ENCODE measurements at places on chromosomes 2 and 18.

DNA sequence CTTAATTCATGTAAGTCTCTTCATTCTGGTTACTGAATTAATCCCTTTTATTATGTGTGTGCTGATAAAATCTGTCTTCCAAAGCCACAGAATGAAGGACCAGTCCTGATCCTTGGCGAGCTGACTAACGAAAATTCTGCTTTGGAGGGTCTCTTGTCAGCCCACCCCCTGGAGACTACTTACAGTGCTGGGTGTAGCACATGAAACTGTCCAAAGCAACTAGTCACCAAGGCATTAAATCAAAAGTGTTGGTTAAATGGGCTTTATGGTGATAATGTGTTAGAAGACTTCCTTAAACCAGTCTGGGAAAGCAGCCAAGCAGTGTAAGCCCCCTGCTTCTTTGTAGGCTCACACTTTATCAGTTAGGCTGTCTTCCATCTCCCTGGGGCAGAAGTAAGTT is 420.2 kb downstream of the SUCLG1 start:
- no peak for DNase-seq

DNA sequence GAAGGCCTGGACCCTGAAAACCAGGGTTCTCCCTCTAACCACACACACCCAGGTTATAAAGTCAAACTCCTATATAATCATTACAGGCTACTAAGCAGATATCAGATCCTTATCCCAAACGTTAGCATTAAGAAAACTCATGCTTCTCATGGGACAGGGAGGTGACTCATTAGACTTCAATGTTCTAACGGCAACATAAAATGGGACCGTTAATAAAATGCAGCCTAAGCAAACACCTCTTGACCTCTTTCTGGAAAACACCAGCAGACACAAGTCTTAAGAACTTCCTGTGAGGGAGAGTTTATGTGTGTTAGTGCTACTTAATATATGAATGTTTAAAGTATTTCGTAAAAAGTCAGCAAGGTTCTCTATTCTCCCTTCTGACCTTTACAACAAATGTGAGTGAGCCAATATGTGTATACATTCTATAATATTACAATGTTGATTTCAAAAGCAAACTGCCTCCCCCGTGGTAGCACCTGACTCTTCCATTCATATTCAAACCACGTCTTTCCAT is 31.7 kb downstream of the LPIN2 start:
- no peak for DNase-seq

GRCh38 chr2:118249531-118249930 is 161.3 kb downstream of the INSIG2 start:
- no peak for DNase-seq

GRCh38 chr2:203992509-203992908 is 55.9 kb downstream of the ICOS start:
- no peak for DNase-seq

DNA sequence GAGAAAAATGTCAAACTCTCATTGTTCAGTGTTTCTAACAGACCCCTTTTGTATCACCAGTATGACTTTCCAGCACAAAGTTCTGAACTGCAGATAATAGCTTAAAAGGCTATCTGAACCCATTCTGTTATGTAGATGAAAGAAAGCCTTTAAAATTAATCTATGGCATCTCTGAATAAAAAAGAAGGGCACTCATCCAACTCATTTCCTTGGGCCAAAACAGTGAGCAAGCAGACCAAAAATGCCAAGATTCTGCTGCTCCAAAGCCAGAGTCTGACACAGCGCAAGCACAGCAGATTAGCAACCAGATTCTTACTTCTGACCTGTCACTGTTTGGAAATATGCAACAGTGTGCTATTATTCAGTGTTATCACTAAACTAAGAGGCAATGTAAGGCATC is 22.6 kb upstream of the ITGA6 start:
- DNase-seq = no peak

DNA sequence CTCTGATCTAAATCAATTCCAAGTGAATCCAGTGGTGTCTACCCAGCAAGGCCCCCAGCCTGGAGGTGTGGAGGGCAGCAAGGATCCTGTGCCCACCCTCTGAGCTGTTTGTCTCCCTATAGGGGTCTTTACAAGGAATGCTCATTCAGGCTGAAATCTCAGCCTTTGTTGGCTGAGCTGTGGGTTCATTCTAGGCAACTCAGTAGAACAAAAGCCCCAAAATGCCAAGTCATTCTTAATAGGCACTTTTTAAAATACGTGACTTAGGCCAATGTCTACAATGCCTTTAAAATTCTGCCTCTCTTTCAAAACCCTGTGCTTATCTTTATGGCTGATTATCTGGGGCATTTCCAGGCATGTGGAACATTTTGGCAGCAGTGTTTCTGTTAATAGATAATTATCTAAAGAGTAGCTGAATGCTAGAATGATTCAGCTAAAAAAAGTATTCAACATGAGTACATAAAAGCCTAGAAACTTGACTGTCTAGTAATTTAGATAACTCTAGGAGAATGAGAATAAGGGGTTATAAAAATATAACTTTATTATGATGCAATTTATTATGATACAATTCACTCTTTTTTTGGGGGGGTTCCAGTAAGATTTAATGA is 7.4 kb downstream of the UGT1A6 start:
- DNase-seq = no peak

DNA sequence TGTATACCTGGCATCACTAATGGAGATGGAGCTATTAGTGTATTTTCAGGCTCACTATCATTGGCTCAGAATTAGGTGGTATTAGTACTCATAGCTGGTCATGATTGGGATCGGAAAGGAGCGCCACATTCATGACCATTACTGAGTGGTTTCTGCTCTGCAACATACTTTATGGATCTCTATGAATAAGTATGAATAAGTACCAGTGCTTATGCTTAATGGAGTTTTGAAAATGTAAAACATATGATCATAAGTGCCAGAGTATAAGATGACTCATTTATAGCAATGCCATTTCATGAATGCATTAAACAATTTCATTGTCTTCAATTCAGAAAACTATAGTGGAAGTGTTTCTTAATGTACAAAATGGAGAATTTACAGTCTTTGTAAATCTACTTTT is 156.7 kb downstream of the GALNT3 start:
- no peak for DNase-seq

- DNase-seq = no peak
These were observed 321.6 kb upstream of the LYPD1 start for GRCh38 chr2:132991471-132992045.

GRCh38 chr2:230761704-230762103 is 49.1 kb downstream of the CAB39 start:
- no peak for DNase-seq

- DNase-seq = no peak
These were observed 53.1 kb upstream of the NOSTRIN start for GRCh38 chr2:168749297-168749696.
